Pericardium fibroblast (primary cell): ENCODE measurements at places on chromosomes 2 and 18. TPM values are rescaled to one million over a fixed set of nuclear protein-coding genes. Genes with fewer than 3 reads are reported as not detected.

Gene ALK
- total RNA-seq: not detected in 2 replicates

Gene DSG1
- not detected in 2 replicates for total RNA-seq

Gene PID1
- 7.4 and 8.4 TPM in 2 replicates for total RNA-seq

Gene POLE4
- 28.7 and 63.0 TPM in 2 replicates for total RNA-seq

Gene GPBAR1
- total RNA-seq: 0.47 TPM in 1 of 2 replicates, not detected in the other

Gene PARD6G
- total RNA-seq: 1.8 and 2.5 TPM in 2 replicates

Gene GDF7
- 0.09 and 0.12 TPM in 2 replicates for total RNA-seq

Gene MOGAT1
- total RNA-seq: not detected in 2 replicates

Gene BMP10
- not detected in 2 replicates for total RNA-seq

Gene VSNL1
- total RNA-seq: 0.09 TPM in 1 of 2 replicates, not detected in the other

Gene STON1
- 28.6 and 36.9 TPM in 2 replicates for total RNA-seq

Gene AKAIN1
- total RNA-seq: not detected in 2 replicates

Gene DLGAP1
- 0.12 and 0.26 TPM in 2 replicates for total RNA-seq

Gene GALNT3
- total RNA-seq: 0.09 TPM in 1 of 2 replicates, not detected in the other

Gene MERTK
- total RNA-seq: 0.68 and 2.0 TPM in 2 replicates

Gene CHRNG
- 0.77 TPM in 1 of 2 replicates, not detected in the other for total RNA-seq

Gene INHBB
- total RNA-seq: 0.09 and 1.6 TPM in 2 replicates

Gene ASAP2
- 18.8 and 20.3 TPM in 2 replicates for total RNA-seq

Gene SCG2
- total RNA-seq: 0.47 TPM in 1 of 2 replicates, not detected in the other

Gene FAP
- 62.3 and 69.7 TPM in 2 replicates for total RNA-seq

Gene STK36
- total RNA-seq: 10.2 and 36.8 TPM in 2 replicates

Gene ALPP
- not detected in 2 replicates for total RNA-seq

Gene VAMP5
- 33.1 and 70.7 TPM in 2 replicates for total RNA-seq

Gene SAG
- not detected in 2 replicates for total RNA-seq

Gene LYG1
- 1.3 TPM in 1 of 2 replicates, not detected in the other for total RNA-seq

Gene NLRC4
- not detected in 2 replicates for total RNA-seq

Gene TXNDC2
- total RNA-seq: 0.12 TPM in 1 of 2 replicates, not detected in the other

Gene TMEM178A
- total RNA-seq: 1.2 and 2.2 TPM in 2 replicates

Gene KLHL30
- total RNA-seq: 0.12 and 1.3 TPM in 2 replicates

Gene GPR155
- 1.2 and 3.4 TPM in 2 replicates for total RNA-seq
